AG04449 (cell line): ENCODE measurements at places on chromosomes 13 and 19.

- no peak for DNase-seq
These were observed 678.9 kb upstream of the SLITRK5 start for GRCh38 chr13:86992251-86992650.

GRCh38 chr13:65584126-65584525 is 1646.0 kb downstream of the PCDH9 start:
- DNase-seq: no peak

DNA sequence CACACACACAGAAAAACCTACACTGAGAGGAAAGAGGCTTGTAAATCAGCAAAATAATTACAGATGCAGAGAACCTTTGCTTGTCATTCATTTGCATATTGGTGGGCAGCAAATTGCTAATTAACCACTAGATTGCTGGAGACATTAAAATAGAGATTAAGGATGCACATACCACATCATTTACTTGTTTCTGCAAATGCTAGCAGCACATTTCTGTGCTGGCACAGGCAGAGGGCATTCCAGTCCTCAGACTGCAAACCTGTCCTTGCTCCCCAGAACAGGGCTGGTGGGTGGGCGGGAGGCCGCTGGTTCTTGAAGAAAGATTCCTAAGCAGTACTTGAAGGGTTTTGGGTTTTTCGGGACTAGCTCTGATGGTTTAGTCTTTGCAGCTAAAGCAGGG is 941 bp upstream of the SIAH3 start:
- DNase-seq: no peak

DNA sequence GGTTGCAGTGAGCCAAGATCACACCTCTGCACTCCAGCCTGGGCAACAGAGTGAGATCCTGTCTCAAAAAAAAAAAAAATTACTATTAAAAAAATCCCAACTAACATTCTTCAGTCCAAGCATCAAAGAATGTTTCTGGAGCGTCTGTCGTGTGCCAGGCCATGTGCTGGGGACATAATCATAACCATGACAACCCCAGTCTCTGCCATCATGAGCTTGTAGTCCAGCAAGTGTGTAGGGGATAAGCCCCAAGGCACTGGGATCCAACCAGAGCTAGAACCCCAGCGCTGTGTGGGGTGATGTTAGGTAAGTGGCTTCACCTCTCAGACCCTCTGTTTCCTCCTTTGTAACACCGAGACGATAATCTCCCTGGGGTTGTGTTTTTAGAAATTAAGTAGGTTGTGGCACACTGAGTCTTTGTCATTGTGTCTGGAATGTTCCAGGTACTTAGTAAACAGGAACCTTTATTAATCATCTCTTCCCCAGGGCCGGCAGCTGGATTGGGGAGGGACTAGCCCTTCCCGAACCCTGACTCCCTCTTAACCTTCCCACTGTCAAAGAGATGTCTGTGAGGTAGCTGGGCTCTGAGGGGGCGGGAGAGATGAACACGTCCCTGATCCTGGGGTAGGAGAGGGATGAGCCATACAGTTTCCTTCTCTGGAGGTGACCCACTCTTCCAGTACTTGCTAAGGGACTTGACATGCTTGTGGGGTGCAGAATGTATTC is 5.2 kb downstream of the ITPKC start:
- no peak for DNase-seq

DNA sequence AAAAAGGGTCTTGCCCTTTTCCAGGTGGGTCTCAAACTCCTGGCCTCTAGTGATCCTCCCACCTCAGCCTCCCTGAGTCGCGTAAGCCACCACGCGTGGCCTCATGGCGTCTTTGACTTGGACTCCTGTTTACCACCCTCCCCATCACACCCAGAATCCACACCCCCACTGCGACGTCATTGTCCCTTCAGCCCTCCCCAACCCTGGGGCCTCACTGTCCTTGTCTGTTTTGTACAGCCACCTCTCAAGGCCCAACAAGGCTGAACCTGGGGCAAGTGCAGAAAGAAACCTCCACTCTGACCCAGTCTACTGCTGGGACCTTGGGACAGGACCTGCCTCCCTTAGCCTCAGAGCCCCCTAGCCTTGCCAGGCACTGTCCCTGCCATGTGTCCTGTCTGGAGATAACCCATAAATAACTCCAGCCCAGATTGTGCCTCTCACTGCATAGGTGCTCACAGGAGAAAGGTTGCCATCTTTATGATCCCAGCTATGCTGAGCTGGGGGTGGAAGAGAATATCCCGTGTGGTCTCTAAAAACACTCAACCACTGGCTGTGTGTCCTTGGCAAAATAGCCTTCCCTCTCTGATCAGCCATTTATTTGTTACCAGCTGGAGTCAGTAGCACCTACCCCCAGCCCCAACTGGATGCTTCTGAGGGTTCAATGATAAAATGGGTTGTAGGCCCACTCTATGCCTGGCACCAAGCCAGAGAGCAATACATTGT is 1.8 kb upstream of the IFI30 start:
- no peak for DNase-seq

GRCh38 chr13:49225223-49226042 is 5.3 kb downstream of the MLNR start:
- DNase-seq: no peak

GRCh38 chr13:40190641-40191100 is 475.8 kb downstream of the FOXO1 start:
- peak; percentile 1 for DNase-seq

- DNase-seq: no peak
These were observed 163.6 kb upstream of the ZNF536 start for GRCh38 chr19:30208436-30209060.

GRCh38 chr13:84400706-84401105 is 518.4 kb upstream of the SLITRK1 start:
- DNase-seq: peak; percentile 52

DNA sequence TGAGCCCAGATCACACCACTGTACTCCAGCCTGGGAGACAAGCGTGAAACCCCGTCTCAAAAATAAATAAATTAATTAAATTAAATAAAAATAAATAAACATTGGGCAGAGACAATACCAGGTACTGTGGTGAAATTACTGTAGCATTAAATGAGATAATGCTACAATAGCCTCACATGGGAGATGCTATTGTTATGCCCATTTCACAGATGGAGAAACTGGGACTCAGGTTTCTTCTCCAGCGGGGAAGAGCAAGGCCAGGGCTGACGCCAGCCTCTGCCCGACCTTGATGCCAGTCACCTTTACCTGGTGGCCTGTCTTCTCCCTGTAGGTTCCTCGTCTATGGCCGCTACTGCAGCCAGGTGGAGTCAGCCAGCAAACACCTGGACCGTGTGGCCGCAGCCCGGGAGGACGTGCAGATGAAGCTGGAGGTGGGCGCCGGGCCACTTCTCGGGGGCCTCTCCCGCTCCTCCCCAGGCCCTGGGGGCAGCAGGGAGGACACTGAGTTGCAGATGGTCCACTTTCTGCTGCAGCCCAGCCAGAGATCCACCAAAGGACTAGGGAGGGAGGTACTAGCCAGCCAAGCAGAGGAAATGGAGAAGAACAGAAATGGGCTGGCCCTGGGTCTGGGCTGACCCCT is 53.9 kb downstream of the VAV1 start:
- DNase-seq: no peak

DNA sequence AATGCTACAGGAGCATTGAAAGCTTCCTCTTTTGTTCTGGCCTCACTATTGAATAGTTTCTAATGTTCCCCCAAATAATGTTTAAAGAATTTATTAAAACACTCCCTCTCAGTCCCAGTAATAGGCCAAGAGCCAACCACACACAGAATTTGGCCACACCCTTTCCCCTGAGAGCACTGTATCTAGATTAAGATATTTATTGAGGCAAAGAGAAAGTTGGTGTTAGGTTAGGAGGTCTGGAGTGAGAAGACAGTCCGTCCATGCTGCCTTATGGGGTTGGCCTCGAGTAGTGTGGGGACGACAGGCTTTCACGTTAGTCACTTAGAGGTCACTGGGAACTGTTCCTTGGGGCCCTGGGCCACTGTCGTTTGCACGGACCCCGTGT is 122.9 kb upstream of the RNF113B start:
- no peak for DNase-seq

DNA sequence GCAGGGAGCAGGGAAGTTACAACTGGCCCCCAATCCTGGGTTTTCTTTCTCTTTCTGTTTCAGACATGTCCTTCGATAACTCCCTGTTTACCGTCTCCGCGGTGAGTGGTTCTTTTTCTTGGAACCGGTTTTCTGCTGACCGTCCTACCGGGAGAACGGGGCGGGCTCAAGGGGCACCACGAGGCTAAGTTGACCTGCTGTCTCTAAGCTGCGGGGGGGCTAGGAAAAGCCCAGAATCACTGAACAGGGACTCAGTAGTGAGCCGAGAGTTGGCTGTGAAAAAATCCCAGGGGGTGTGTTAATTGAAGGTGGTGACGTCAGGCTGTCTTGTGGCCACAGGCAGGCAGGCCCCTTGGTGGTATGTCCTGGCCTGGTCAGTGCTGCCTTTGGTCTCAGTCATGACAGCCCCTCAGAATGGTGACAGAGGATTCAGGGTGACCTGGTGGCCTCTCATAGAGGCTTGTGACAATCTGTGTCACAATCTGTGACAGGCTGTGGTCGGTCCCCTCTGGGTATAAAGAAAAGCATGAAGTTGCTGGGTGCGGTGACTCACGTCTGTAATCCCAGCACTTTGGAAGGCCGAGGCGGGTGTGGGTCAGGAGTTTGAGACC is 8.1 kb upstream of the CARM1 start:
- no peak for DNase-seq

DNA sequence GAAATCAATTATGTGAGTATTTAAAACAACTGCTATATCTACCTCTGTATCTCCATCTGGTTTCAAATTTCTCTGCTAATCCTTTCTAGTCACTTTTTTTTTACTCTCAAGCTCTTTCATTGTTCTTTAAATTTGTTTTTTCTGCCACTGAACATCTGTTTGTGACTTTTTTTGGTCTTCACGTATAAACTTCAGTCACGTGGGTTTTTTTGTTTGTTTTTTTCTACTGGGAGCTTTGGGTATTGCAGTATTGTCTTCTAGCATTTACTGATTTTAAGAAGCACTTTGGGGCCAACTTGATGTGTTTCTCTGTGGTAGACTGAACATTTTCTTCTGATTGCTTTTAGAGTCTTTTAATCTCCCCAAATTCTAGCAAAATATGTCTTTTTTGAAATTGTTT is 262.6 kb upstream of the RXFP2 start:
- no peak for DNase-seq

DNA sequence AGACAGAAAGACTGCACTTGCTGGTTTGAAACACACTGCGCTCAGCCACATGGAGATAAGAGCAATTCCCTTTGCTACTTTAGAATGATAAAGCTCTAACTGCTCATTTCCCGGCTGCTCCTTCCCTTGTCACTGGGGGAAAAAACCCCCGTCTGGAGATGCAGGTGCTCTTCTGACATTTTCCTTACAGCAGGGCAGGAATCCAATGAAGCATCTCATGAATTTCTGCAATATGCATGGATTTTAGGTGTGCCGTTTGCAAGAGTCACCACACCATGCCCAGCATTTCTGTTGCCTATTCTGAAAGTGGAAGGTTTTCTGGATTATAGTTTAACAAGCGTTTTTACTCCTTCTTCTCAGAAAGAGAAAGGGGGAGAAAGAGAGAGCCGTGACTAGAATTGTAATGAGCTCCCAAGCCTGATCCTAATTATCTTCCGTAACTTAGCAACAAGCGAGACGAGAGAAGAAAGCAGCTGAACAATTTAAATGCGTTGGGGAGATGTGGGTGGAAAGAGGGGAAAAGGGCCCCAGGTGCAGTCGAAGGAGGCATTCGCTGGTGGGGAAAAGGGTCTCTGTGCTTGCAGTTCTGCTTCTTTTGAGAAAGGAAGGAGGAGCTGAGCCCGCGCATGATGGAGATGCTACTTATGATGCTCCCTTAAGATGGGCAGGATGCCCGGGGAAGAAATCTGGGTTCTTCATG is 76.6 kb upstream of the SPATA13 start:
- DNase-seq: no peak
